ENCODE measurements at places on chromosomes 4 and X. TPM values are rescaled to one million over a fixed set of nuclear protein-coding genes. Genes with fewer than 3 reads are reported as not detected.
A peak's percentile ranks its signal among the peaks of the same experiment; 100 is the strongest.

Gene HPGDS
- polyA plus RNA-seq = 0.48 TPM

DNA sequence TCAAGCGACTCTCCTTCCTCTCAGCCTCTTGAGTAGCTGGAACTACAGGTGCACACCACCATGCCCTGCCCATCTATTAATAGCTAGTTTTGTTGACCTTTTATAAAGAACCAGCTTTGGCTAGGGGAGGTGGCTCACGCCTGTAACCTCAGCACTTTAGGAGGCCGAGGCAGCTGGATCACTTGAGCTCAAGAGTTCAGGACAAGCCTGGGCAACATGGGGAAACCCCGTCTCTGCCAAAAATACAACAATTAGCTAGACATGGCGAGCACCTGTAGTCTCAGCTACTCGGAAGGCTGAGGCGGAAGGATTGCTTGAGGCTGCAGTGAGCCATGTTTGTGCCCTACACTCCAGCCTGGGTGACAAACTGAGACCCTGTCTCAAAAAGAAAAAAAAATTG lies 2.7 kb downstream of the TKTL1 start:
- DNase-seq = no peak

GRCh38 chr4:8656711-8657380 lies 64.3 kb downstream of the CPZ start:
- DNase-seq = no peak

Gene TRIM75
- polyA plus RNA-seq = not detected

- no peak for DNase-seq
Observed at GRCh38 chrX:134622813-134623185, 35.5 kb downstream of the PLAC1 start.

Gene DCLK2
- polyA plus RNA-seq = 7.3 TPM

GRCh38 chr4:184857441-184858121 lies 31.8 kb upstream of the ACSL1 start:
- DNase-seq = no peak

GRCh38 chr4:127534041-127534825 lies 98.5 kb upstream of the INTU start:
- DNase-seq = no peak

DNA sequence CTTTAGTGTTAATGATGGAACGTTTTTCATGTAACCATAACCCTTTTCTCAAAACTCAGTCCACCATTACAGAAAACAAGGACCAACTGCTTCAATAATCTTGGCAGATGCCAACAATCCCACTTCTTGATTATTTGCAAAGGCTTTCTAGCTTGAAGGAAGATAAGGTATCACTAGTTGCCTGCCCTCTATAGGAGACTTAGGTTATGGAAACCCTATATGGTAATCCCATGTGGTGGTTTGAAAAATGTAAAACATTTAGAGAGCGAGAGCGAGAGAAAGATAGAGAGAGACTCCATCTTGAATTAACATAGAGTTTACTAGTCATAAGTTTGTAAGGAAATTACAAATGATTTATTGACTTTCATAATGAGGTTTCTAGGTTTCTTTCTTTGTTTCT lies 1627.5 kb upstream of the TENM3 start:
- DNase-seq = no peak

Gene FREM3
- 0.02 TPM for polyA plus RNA-seq

DNA sequence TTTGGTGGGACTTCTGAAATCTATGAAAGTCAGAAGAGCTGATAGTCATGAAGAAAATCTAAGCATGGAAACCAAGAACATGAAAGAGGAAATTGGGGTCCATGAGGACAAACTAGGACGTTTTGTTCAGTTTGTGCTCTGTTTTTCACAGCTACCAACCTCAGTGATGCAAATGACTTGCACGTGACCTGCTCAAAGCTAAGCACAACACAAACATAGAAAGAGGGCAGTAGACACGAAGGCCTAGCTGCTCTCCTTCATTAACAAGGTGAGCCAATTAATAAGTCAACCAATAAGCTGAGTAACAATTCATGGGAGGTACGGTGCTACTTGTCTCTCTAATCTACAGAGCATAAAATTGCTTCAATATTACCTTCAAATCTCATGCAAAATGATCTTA lies 684.1 kb downstream of the TRAM1L1 start:
- no peak for DNase-seq

GRCh38 chr4:111800551-111800950 lies 344.7 kb upstream of the FAM241A start:
- DNase-seq = no peak

Gene THAP9
- polyA plus RNA-seq = 2.6 TPM

DNA sequence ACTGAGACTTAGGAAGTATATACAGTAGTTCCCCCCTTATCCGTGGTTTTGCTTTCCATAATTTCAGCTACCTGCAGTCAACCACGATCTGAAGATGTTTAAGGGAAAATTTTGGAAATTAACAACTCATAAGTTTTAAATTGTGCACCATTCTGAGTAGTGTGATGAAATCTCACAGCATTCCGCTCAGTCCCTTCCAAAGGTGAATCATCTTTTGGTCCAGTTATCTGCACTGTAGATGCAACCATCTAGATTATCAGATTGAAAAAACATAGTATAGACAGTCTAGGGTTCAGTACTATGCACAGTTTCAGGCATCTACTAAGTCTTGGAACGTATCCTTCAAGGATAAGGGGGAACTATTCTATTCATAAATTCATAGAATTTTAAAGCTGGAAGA lies 109.0 kb downstream of the ANXA3 start:
- DNase-seq = no peak

GRCh38 chr4:48963042-48963679 lies 22.9 kb upstream of the CWH43 start:
- DNase-seq = peak; percentile 61

DNA sequence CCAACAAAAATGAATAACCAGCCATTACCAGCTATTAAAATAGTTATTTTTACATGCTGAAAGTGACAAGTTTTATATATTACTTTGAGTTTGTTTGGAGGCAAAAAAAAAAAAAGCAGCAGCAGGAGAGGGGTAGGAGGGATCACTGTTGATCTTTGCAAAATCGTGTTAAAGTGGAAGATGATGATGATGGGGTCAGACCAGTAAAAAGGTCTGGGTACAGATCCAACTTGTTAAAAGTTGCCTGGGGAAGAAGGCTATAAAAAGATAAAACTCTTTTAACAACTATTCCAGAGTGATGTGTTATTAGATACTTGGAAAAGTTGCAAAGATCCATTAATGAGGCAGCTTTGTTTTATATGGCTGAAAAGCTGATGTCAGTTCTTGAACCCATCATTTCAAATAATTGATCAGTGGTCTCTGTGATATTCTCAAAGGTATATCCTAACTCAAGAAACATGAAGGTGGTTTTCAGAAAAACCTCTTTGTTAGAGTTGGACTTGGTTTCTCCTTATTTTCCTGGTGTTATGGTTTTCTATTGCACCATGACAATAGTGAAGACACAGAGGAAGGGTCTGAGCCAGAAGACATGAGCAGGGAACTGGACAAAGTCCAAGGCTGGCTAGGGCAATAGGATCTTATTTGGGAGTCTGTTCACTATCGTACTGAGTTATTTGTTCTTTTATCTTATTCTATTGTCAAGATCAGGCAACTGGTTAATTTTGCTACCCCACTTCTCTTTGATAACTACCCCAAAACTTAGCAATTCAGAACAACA lies 44.8 kb downstream of the EDNRA start:
- no peak for DNase-seq

GRCh38 chr4:7427831-7428260 lies 6.9 kb downstream of the PSAPL1 start:
- DNase-seq = no peak

DNA sequence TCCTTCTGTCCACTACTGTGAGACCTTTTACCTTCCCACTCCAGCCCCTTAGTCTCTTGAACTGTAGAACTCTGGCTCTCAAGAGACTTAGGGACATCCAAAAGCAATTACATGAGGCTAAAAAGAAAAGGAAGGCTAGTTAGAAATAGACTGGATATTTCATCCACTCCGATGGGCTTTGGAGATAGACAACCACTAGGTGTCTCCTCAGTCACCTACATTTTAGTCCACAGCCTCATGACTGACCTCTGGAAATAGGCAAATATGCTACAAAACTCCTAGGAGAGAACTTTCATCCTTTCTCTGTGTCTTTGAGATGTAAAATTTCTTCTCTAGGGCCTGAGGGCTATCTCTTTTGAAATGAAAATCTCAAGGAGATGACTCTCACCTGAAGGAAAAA lies 45.1 kb upstream of the LAMP2 start:
- DNase-seq = no peak

GRCh38 chr4:6731318-6731675 lies 15.3 kb downstream of the BLOC1S4 start:
- no peak for DNase-seq

DNA sequence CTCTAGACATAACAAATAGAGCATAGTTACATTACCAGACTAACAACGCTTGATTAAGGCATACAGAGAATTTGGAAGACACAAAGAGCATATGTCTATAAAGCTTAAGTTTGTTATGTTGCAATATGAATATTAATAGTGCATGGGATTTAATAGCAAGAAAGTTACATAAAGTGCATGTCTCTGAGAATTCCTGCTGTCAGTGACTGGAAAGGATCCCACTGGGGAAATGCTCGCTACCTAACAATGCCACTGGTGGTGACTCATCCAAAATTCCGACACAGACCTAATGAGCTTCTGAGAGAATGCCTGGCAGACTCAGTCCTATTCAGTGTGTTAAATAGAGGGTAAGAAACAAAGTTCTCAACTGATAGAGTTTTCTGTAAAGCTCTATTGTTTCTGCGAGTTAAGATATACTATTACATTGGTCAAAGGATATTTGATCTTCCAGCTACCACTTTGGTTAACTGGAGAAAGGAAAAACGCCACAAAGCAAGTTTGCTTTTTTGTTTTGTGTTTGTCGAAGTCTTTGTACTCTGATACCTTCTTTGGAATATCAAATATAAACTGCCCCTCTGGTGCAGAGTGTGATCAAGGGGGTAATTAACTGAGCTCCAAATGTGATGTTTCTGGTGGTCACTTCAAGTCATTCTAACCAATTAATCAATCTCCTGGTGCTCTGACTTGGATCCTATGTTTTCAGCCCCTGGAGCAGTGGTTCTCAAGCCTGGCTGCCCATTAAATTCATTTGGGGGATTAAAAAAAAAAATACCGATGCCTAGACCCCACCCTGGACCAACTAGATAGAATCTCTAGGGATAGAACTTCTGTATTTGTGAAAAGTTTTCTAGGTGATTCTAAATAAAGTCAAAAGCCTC lies 107.9 kb downstream of the PALLD start:
- DNase-seq = no peak

DNA sequence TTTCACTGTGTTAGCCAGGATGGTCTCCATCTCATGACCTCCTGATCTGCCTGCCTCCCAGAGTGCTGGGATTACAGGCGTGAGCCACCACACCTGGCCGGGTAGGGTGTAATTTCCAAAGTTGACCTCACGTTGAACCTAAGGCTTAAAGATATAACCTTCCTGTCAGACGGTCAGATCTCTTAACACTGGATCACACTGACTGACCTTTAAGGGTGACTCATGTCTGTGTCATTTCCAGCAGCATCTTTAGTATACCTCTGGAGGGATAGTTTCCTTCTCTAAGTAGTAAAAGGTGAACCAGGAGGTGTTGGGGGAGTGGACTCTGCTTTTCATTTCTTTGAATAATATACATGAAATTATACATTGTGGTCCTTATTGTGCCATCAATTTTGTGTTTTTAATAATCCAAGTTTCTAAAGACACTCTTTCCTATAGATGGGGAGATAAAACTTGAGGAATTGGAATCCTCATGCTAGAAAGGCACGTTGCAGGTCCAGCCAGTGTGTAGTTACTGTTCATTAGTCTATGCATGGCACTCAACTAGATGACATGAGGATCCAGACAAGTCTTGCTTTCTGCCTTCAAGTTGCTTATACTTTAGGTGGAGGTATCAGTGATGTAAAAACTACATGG lies 45.7 kb downstream of the ARHGAP10 start:
- no peak for DNase-seq

Gene CHRNA9
- not detected for polyA plus RNA-seq

Gene NDNF
- 2.5 TPM for polyA plus RNA-seq

DNA sequence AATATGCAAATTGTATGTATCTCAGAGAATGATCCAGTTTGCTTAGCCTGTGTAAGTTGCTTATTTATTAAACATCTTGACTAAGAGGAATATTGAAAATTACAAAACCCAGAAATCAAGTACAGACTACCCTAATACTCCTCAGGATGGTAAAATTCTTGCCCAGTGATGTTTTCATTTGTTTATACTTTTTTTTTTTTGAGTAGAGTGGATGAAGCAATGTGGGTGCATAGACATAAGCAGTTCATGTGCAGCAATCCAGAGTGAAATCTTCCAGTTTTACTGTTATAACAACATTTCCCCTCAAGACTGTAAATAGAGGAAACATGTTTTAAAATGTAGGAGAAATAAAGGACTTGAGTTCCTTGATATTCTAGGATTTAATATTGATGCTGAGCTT lies 4.7 kb downstream of the GLRB start:
- DNase-seq = no peak

DNA sequence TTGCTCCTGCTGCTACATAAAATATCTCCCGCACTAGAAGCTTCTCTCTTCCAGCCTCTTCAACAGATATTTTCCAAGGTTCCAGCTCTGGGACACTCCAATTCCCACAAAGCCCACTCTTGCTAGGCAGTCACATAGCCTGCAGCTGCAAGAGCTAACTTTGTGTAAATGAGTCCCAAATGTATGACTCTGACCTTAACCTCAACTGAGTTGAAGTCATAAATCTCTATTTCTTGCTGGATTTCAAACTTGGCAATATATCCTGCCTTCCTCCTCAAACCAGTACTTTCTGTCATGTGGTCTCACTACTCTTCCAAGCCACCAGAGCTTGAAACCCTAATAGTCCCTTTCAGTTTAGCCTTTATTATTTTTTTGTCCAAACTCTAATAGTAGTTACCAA lies 315.4 kb upstream of the GRIA3 start:
- no peak for DNase-seq

Gene GPR82
- 0.02 TPM for polyA plus RNA-seq

Gene ANKRD50
- 3.0 TPM for polyA plus RNA-seq

DNA sequence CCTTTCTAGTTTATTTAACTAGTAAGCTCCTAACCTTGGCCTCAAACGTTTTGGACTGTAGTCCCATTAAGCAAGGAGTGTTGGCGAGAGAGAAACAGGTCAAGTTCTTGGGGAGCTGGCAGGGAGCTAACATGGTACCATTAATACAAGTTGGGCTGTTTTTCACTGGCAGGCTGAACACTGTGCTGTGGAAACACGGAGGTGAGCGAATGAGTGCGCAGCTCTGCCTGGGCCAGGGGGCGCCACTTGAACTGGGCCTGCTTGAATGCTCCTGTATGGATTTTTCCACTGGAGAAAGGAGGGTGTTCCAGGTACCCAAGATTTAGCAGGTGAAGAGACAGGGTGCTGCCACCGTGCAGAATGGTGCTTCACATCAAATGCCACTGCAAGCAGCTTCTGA lies 7.4 kb upstream of the SMS start:
- no peak for DNase-seq

- DNase-seq = no peak
Observed at GRCh38 chr4:11773798-11774197, 345.1 kb upstream of the HS3ST1 start.

Gene USP51
- polyA plus RNA-seq = 1.7 TPM

Gene SPON2
- polyA plus RNA-seq = 9.6 TPM

Gene SLIT2
- 2.9 TPM for polyA plus RNA-seq

GRCh38 chr4:94372991-94373390 lies 30.4 kb upstream of the HPGDS start:
- DNase-seq = no peak

Measured in right cardiac atrium (tissue), 5 donors.